ENCODE measurements at places on chromosomes 11 and 22.
A peak's percentile ranks its signal among the peaks of the same experiment; 100 is the strongest.

DNA sequence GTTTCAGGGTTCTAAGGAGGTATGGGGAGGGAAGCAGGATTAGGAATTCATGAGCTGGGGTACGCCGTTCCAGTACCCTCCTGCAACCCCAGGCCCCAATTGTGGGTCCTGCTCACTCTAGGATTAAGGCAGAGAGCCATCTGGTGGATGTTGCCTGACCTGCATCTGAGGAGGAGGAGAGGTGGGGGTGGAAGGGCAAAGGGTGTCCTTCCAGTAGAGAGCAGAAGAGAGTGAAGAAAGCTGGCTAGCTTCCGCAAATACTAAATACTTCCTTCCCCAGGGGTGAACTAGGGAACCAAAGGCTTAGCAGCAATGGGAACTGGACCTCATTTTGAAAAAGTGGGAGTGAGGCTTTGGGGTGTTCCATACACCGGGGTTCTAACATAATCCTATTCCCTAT, 10.6 kb downstream of the LRRC51 start:
- DNase-seq: peak; percentile 78

- no peak for DNase-seq
Measured at GRCh38 chr11:111450480-111451320, 61.5 kb downstream of the BTG4 start.

DNA sequence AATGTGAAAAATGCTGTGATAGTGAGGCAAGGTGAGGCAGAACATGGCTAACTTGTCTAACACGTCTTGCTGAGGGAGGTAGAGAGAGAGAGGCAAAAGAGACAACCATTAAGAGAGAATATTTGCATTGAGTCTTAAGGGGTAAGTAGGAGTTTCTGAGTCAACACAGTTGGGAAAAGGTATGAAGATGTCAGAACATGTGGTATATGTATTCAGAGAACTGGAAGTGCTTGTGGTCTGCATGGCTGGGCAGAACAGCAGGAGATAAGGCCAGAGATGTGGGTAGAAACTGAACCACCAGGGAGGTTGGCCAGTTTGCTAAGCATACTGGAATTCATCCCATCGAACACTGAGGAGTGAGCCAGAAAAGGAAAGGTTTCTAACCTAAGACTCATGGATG, 25.0 kb upstream of the SLC5A1 start:
- no peak for DNase-seq

GRCh38 chr11:85709941-85710702, 24.1 kb upstream of the CCDC89 start:
- DNase-seq: no peak

GRCh38 chr22:35399114-35399677, 744 bp upstream of the MCM5 start:
- no peak for DNase-seq
